Dermis blood vessel endothelial cell (primary cell): ENCODE measurements at places on chromosomes 7 and 10. TPM values are rescaled to one million over a fixed set of nuclear protein-coding genes. Genes with fewer than 3 reads are reported as not detected.

Gene TMEM139
- total RNA-seq = 0.14 and 0.17 TPM in 2 replicates

GRCh38 chr7:155483868-155484325, 26.0 kb downstream of the EN2 start:
- no peak for DNase-seq

Gene SEC61A2
- total RNA-seq = 7.2 and 12.3 TPM in 2 replicates

- no peak for DNase-seq
Observed at GRCh38 chr10:36236931-36237330, 594.8 kb upstream of the FZD8 start.

- no peak for DNase-seq
Observed at GRCh38 chr10:25768167-25768566, 165.9 kb upstream of the MYO3A start.

- no peak for DNase-seq
Observed at GRCh38 chr10:27108165-27108564, 7.9 kb upstream of the ANKRD26 start.

Gene SPDYE18
- total RNA-seq = 0.51 TPM in 1 of 2 replicates, not detected in the other

Gene SLC29A4
- 1.0 and 2.7 TPM in 2 replicates for total RNA-seq

DNA sequence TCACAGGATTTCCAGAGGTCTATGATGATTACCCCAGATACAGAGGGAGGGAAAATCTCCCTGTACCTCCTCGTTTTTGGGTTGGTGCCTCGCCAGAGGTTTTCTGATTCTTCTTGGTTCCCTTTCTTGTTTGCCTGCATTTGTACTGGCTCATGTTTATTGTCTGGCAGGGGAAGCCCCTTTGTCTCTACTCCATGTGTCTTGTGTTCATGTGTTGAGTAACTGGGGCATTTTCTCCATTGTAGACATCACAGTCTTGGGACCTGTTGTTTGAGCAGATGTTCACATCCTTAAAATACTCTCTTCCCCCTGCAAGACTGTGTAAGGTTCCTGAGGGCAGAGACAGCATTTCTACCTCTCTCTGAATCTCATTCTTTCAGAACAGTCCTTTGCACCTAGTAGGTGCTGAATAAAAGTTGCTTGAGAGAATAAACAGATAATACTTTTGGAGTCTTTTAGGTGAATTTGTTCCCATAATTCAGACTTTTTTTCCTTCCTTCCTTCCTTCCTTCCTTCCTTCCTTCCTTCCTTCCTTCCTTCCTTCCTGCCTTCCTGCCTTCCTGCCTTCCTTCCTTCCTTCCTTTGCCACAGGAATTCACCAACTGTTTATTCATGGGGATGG, 25.1 kb downstream of the CDK14 start:
- DNase-seq = no peak

- DNase-seq = no peak
Observed at GRCh38 chr10:2020836-2021235, 283.5 kb upstream of the ADARB2 start.

- DNase-seq = no peak
Observed at GRCh38 chr10:89589101-89589720, 53.8 kb upstream of the SLC16A12 start.

GRCh38 chr10:5978230-5978489, 817 bp upstream of the IL15RA start:
- DNase-seq = no peak

Gene GRK5
- total RNA-seq = 47.0 and 57.9 TPM in 2 replicates

- DNase-seq = no peak
Observed at GRCh38 chr10:408236-408635, 273.0 kb downstream of the ZMYND11 start.

DNA sequence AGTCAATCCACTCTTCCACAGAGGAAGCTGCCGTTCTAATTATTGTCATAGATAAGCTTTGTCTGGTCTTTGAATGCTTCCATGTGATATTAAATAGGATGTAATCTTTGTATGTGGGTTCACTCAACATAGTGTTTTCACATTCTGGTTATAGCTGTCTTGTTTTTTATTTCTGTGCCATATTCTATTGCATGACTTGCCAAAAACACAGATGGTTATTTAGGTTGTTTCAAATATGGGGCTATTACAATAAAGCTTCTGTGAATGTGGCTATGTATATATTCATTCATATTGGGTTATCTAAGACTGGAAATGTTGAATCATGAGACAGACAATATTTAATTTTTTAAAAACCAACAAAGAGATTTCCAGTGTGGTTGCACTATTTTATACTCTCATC, 1109.3 kb upstream of the LRRTM3 start:
- DNase-seq = no peak

Gene CUTC
- total RNA-seq = 31.5 and 34.2 TPM in 2 replicates

DNA sequence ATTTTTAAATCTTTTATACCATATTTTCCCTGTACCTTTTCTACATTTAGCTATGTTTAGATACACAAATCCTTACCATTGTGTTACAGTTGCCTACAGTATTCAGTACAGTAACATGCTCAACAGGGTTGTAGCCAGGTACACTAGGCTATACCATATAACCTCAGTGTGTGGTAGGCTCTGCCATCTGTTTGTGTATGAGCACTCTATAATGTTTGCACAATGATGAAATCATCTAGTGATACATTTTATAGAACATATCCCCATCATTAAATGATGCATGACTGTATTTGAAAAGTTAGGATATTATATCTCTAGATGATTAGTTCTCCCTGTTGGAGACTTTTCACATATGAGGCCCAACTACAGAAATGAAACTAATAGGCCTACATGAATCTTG, 188.6 kb downstream of the STK31 start:
- no peak for DNase-seq

DNA sequence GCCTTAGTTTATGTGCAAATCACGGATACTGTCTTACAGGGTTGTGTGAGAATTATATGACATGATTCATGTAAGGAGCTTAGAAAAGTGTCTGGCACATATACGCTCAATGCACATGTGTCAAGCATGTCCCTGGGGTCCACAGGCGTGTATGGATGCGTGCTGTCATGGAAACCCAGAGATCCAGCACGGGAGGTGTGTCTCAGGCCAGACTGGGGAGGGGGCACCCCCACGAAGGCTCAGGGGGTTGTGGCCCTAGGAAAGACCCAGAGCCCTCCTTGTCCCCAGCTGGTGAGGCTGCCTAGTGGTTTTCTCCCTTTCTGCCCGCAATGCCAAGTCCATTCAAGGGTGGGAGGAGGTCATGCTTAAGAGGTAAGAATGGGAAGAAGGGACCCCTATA, 9.1 kb downstream of the BTBD16 start:
- DNase-seq = no peak

GRCh38 chr7:100949227-100949932, at the start of gene MUC3A:
Gene MUC3A (plus strand): TSS chr7:100949534. CDS start chr7:100949625, 91 bp downstream.
- no peak for DNase-seq

Gene NUDCD3
- total RNA-seq = 71.6 and 143 TPM in 2 replicates

GRCh38 chr7:29040579-29040925, 82.4 kb upstream of the TRIL start:
- DNase-seq = peak; percentile 9

DNA sequence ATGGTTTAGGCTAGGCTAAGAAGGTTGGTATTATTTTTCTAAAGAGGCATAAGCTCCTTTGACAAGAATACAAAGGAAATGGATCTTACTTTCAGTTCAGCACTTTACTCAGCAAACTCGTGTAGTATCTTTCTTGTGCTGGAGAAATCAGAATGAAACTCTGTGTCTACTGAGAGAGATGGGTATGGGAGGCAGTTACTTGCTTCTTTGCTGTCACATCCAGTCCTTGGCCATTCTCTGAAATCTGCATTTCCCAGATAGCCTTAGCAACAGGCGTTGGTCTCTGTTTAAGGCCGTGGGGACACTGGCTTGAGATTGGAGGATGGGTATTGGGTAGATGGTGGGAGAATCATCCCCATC, 180.5 kb downstream of the NRP1 start:
- no peak for DNase-seq

DNA sequence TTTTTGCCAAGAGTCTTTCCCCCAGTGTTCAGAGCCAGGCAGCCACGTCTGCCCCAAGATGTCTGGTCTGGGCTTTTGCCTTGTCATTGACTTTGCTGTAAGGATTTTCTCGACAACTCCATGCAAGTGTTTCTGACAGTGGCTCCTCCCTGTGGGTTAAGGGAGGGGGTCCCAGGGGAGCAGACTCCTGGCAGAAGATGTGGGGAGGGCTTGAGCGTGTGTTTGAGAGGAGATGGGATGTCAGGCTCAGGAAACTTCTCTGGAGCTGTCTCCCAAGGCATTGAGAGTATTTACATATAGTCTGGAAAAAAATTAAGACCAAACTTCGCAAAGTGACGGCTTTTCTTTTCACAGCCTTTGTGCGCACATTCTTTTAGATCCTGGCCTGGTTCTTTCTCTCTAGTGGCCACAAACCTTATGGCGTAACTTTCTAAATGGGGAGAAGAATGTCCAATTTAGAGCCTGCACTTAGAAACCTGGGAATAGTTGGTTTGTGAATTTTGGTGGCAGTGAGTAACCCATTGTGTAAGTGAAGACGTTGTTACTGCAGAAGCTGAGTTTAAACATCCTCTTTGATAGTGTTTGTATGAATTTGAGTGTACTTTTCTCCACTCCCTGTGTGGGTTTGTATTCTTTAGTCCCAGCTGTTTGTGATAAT, 201.5 kb downstream of the LRMDA start:
- no peak for DNase-seq

DNA sequence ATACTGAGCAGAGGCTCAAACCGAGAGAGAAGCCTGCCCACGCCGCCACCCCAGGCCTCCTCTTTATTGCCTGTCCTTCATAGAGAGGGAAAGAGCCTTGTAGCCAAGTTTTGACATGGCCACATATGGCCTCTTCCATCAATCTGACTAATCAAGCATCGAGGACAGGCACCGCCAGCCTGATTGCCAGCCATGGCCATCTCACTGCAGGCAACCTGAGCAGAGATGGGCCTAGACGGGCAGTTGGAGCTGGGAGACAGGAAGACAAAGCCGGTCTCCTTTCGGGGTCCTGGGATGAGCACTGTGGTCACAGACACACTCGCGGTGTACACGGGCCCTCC, 67.2 kb downstream of the EBF3 start:
- no peak for DNase-seq

- no peak for DNase-seq
Observed at GRCh38 chr10:48249004-48249762, 25.3 kb downstream of the FRMPD2 start.

Gene WNT8B
- total RNA-seq = not detected in 2 replicates

- no peak for DNase-seq
Observed at GRCh38 chr10:122347170-122347841, 27.2 kb upstream of the PLEKHA1 start.

- DNase-seq = no peak
Observed at GRCh38 chr7:132412435-132412834, 163.8 kb downstream of the PLXNA4 start.

DNA sequence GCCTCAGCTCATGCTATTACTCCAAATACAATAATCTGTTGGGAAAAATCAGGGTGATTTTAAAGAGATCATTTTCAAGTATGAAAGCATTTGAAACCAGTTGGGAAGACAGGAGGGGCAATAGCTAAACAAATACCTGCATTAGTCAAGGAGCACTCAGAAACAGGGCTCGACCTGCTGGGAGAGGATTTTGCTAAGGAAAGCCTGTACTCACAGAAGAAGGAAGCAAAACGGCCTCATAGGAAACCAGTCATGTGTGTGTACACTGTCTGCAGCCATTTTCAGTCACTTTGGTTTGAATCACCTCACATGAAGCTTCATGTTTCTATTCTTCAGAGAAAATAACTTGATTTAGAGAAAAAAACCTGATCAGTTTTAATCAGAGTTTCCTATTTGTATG, 38.6 kb downstream of the FZD1 start:
- DNase-seq = no peak

Gene GIMAP1
- 28.2 and 31.1 TPM in 2 replicates for total RNA-seq

DNA sequence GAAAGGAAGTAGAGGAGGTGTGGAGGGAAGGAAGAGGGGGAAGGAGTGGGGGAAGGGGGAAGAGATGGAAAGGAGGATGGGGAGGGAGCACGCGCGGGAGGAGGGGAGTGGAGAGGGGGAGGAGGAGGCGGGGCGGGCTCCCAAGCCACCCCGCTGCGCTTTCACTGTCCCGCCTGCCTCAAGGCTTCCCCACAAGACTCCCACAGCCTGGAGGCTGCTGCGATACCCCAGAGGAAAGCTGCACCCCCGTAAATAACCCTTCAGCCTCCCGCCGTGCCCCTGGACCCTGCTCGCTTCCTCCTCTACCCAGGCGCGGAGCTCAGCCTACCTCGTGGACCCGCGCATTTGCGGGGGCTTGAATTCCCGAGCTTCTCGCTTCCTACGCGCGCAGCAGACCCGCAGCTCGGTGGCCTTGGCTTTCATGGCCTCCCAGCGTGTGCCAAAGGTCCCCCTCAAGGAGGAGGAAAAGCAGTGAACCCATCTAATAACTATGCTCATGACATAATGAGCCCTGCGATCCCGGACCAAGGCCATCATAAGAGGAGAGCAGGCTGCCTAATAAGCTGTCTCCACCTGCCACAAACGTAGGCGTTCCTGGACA, at the start of gene C10orf67:
Gene C10orf67, minus strand, starts transcription at position 557 of the 601 bp plus-strand sequence. Its CDS starts 23 bp downstream, at position 534.
- DNase-seq = no peak

DNA sequence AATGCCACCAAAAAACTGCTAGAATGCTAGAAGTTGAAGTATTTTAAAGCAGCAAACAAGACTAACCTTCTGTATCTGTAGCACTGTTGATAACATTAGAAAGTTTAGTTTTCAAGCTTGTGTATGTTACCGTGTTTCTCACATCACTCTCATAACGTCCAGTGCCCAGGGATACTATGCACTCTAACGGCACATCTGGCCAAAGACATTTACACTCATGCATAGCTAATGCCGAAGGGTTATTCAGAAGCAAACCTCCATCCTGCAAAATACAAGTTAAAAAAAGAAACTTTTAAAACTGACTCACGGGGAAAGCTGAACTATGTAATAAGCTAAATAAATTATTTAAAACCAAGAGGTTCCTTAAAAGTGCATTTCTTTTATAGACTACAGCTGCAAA, 22.9 kb upstream of the NRCAM start:
- no peak for DNase-seq

Gene MEOX2
- total RNA-seq = 46.5 and 53.9 TPM in 2 replicates

- no peak for DNase-seq
Observed at GRCh38 chr10:111117528-111118277, 40.9 kb downstream of the ADRA2A start.

DNA sequence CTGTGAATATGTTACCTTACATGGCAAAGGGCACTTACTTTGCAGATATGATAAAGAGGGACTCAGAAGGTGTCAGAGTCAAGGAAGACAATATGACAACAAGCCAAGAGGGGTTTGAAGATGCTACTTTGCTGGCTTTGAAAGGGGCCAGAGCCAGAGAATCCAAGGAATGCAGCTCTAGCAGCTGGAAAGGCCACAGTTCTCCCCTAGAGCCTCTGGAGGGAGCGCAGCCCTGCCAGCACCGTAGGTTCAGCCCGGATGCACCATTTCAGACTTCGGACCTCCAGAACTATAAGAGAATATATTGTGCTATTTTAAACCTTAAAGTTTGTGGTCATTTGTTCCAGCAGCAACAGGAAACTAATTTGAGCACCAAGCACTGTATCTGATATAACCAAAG, 32.9 kb upstream of the WDR11 start:
- no peak for DNase-seq

DNA sequence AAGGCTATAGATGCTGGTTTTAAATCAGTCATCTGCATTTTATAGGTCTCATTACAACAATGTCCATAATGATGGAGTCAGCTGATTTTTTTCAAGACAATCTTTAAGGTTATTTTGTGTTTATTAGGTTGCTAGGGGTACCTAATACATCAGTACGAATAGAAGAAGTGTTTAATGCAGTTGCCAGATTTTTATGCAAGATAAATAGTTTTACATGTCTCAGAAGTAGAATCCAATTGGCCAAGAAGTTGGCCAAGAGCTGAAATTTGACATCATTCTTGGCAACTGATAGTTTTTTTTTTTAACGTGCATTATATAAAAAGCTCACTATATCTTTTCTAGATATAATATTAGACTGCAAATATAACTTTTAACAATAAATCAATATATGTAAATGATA, 208.5 kb downstream of the TRIL start:
- DNase-seq = no peak

- no peak for DNase-seq
Observed at GRCh38 chr7:117775801-117776200, 97.4 kb downstream of the CTTNBP2 start.
